Hematopoietic multipotent progenitor cell treated with erythropoietin and hydrocortisone succinate and interleukin-3 and kit ligand, for 6 days (in vitro differentiated cells): ENCODE measurements at places on chromosomes 11 and 22.

DNA sequence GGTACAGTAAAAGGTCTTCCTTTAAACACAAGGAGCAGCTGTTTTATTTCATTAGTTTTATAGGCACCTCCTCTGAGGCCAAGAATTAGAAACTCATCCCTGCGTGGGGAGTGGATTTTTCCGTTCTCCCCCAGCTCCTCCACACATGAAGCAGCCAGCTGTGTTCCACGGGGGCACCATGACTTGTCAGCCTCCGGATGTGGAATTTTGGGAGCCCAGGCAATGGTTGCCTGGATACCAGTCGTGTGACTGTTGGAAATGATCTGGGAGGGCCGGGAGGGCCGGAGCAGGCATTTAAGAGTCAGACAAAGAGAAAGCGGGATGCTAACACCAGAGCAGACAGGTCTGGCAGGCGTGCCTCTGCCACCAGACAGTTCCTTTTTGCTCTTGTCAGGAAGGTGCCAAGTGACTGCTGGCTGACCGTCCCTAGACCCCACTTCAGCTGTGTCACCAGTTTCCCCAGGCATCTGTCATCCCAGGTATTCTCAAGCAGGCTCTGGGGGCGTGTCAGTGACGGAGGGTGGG is 15.9 kb upstream of the CDC42EP2 start:
- DNase-seq, result no peak

GRCh38 chr11:87295237-87295636 is 257.5 kb downstream of the TMEM135 start:
- DNase-seq, result no peak

- no peak for DNase-seq
Measured at GRCh38 chr11:61771985-61772455, 19.6 kb downstream of the MYRF start.

GRCh38 chr11:21475276-21475675 is 717.6 kb upstream of the ANO5 start:
- no peak for DNase-seq

DNA sequence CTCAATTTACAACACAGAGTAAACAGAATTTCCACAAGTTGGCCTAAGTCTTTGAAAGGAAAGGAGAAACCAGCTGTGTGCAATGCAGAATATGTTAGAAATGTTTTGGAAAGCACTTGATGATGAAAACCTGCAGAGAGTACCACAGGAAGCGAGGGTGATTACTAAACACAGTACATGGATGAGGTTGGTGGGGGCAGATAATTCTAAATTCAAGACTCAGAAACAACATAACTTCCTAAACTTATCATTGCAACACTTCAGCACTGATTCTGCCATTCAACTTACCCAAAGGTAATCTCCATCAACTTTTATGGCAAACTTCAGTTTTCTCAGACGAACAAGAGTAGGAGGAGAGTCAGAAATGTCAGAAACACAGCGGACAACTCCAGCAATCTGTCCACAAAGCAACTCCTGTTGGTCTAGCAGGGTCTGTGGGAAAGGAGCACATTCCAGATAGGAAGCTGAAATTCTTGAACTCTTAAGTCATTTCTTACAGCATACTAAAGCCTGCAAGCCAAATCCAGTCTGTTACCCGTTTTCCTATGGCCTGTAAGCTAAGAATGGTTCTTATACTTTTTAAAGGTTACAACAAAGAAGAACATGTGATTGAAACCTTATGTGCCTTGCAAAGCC is 6.8 kb downstream of the HPS4 start:
- DNase-seq, result peak; percentile 61

DNA sequence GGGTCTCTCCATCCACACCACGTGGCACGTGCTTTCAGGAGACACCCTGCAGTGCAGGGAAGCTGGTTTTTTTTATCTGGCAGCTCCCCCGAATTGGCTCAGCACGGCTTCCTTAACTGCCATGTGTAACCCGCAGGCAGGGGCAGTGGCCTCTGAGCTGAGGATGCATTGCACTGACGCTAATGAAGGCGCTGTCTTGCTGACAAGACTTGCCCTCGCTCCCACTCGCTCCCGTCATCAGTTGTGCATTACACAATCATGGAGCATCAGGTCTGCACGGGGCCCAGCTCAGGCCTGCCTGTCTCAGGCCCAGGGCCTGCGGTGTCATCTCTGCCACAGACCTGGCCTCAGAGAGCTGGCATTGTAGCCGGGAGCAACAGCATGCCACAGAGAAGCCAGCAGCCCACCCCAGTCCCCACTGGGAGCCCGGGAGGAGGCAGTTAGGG is 95.9 kb downstream of the ARHGAP8 start:
- no peak for DNase-seq

DNA sequence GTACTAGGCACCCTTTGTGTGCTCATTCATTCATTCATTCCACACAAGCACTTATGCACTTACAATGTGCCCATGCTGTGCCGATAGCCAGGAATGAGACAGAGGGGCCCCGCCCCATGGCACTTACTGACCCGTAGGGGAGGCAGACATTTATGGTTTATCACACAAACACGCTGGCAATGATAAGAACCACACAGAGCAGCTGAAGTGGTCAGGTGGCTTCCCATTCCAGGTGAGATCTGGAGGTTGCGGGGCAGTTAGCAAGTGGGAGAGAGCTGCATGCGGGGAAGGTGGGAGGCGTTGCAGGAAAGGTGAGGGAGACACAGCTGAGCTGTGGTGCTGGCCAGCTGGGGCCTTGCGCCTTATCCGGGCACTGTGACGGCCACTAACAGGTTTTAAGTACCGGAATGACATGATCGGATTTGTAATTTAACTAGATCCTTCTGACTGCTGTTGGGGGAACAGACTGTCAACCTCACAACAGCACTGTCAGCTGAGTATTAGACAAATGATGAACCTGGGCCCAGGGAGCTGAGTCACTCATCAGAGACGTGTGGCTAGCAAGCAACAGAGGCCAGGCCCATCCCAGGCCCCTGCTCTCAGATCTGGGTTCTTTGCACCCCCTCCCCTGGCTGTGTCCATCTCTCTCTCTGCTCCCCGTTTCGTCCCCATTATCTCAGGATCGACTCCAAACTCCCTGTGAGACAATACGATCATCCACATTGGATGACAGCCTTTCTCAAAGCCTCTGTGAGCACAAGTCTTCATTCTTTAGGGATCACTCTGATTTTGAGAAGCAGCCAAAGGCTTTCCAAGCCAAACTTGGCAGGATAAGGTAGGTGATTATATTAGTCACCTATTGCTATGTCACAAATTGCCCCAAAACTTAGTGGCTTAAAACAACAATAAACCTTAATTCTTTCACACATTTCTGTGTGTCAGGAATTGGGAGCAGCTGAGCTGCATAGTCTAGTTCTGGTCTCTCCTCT is 28.4 kb downstream of the RASD2 start:
- no peak for DNase-seq

- DNase-seq, result no peak
Measured at GRCh38 chr11:73521621-73522020, 76.3 kb downstream of the FAM168A start.

DNA sequence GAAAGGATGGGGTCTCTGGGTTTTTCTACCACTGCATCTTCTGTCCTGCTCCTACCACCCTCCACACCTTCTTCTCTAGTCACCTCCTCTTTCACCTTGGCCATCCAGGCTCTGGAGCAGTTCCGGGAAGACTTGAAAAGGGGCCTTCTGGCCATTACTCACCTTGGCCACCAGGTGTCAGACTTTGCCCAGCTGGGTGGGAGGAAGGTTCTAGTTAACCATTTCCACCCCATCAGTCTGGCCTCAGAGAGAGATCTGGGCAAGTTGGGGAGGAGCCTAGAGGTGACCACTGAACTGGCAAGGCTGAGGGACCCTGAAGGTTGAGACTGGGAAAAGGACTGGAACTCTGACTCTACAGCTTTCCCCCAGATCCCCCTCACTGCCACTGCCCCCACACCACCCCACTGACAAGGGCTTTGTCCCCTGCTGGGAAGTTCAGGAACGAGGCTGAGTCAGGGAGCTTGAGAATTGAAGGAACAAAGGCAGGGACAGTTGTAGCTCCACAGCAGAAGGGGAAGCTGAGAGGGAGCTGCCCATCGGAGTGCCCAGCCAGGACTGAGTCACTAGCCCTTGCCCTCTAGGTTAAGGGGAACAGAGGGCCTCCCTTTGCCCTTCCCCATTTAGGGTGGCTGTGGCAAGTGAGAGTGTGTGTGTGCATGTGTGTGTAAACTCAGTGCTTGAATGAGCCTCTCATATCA is 3.7 kb upstream of the POLD4 start:
- DNase-seq, result peak; percentile 90

- DNase-seq, result no peak
Measured at GRCh38 chr11:70806461-70807194, 408.3 kb downstream of the CTTN start.

DNA sequence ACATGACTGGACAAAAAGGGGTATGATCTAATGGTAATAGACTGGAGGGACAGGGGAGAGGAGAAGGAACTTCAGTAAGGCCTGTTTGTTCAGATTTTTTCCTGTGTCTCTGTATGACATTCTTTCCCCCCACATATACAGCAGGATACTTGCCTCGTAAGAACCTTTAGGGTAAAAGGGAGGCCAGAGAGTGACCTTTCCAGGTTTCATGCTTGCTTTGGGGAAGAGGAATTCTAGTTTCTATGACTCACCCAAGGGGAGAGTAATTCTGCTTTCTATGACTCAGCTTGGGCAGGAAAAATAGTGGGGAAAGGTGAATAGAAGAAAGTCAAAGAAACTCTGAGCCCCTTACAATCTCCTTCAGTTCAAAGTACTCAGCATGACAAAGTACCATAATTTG is 457.0 kb downstream of the DLG2 start:
- no peak for DNase-seq

DNA sequence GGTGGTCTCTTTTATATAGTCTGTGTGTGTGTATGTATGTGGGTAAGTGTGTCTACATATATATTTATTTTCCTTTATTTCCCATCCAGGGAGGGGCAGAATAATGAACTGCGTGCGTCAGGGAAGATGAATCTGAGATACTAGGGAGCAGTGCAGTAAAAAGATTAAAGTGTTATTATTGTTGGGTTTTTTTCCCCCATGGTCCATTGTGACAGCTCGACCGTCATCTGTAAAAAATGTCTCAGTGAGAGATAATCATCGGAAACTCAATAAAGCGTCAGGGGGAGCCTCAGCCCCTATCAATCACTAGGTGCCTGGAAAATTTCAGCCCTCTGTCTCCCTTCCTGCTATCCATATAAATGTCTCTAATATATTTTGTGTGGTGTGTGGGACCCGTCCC is 64.6 kb downstream of the CLPB start:
- DNase-seq, result no peak
